ENCODE measurements at places on chromosomes 2 and 18.

DNA sequence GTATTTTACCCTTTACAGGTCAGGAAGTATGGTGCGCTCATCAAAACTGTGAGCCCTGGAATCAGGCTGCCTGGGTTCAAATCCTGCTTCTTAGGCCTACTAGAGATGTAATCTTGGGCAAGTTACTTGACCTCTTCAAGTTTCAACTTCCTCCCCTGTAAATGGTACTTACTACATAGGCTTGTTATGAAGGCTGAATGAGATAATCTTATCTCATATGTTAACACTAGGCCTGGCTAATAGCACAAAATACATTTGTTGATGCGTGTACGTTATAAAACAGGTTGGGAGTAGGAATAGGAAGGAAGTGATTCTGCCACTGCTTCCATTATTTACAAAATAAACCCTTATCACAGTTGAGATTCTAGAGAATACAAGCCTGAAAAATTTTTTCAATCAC lies 1.7 kb upstream of the RFTN2 start:
- DNase-seq, result no peak

- DNase-seq, result no peak
These were observed 138.6 kb upstream of the MSH6 start for GRCh38 chr2:47644351-47644750.

DNA sequence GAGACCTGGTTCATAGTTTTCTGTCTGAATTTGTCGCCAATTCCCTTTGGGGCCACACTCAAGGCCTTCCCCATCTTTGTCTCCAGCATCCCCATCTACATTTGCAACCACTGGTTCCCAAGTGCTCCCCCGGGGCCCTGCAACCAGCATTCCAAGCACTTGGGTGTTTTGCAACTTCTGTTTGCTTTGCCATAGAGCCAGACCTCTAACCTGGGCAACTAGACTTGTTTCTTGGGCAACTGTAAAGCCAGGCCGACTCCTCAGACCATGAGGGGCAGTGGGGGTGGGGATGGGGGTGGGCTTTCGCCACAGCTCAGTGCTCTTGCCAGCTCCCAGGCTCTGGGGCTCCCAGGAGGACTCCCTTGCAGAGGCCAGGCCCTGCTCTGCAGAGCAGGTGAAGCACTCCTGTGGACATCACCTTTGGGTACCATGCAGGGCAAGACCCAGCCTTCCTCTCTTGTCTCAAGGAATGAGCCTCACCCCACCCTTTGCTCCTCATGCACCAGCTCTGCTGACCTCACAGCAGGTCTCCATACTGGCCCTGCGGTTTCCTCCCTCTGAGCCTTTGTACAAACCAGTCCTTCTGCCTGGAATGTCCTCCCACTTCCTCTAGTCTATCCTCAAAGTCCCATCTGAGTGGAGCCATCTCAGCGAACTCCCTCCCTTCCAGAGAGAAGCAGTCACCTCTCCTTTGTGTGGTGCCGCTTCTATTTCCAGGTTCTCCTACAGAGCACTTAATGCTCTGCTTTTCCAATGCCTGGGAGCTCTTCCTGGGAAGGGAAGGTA lies 126.7 kb upstream of the MYCN start:
- no peak for DNase-seq

- DNase-seq, result peak; percentile 10
These were observed 42.1 kb upstream of the GALR1 start for GRCh38 chr18:77207540-77207939.

- no peak for DNase-seq
These were observed 31.3 kb downstream of the CYP27C1 start for GRCh38 chr2:127188797-127189196.

DNA sequence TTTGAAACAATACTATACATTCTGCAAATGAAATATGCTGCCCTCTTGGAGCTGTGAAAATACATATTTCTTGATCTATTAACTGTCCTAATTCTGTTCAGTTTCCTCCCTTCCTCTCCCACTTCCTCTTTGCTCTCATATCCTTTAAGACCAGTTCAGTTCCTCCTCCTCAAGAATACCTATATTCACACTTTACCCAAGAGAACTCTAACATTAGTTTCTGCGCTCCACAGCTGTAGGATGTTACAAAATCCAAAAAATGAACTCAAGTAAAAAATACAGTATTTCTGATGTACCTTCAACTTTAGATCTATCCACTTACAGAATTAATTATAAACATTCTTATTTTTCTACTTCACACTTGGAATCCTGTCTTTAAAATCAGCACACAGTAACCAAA lies 5.4 kb downstream of the ITSN2 start:
- DNase-seq, result no peak

GRCh38 chr2:133438026-133438425 lies 130.2 kb downstream of the NCKAP5 start:
- DNase-seq, result no peak

- no peak for DNase-seq
These were observed 2.0 kb upstream of the CAPN10 start for GRCh38 chr2:240584486-240585031.

- no peak for DNase-seq
These were observed 16.9 kb upstream of the CD28 start for GRCh38 chr2:203689426-203690116.

DNA sequence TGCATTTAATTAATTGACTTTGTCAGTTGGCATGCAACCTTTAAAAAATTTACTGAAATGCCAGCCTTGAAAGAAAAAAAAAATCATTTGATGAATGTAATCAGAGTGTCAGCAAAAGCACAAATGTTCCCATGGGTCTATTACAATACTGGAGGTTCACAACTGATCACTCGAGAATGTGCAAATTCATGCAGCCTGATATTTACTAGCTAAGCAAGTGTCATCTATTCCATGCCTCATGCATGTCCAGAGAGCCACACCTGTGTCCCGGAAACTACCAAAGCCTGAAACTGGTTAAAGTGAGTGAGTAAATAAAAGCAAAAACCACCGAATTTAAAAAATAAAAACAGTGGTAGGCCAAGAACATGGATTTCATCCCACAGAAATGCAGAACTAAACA lies 415.3 kb upstream of the ID2 start:
- no peak for DNase-seq

GRCh38 chr2:66481100-66481549 lies 46.2 kb downstream of the MEIS1 start:
- no peak for DNase-seq

GRCh38 chr18:61400716-61401115 lies 67.5 kb downstream of the CDH20 start:
- peak; percentile 7 for DNase-seq

- DNase-seq, result no peak
These were observed 908.3 kb upstream of the TMEFF2 start for GRCh38 chr2:193103064-193103463.

- DNase-seq, result no peak
These were observed 1352.9 kb upstream of the CHAC2 start for GRCh38 chr2:52414561-52415295.

DNA sequence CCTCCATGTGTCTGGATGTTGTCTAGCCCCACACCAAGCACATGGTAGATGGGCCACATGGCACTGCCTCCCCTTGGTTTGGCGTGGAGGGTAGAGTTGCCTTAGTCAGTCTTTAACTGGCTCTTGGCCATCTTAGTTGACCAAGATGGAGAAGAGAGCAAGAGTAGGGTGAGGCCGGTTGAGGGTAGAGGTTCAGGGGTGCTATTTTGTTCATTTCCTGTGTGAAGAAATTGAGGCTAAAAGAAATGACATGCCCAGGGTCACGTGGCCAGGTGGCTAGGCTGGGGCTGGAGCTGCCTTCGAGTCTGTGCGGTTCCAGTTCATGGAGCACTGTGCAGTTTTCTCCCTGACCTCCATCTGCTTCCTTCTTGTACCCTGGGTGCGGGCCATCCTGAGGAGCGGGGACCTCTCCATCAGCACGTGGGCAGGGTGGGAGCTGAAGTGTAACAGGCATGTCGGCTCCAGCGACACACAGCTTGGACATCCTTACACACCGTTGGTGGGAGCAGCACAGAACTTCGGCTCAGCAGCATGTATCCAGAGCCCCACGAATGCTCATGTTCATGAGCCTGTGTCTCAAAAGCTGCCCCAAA lies 213.2 kb downstream of the GBX2 start:
- no peak for DNase-seq

- DNase-seq, result no peak
These were observed 298.5 kb downstream of the EN1 start for GRCh38 chr2:118548880-118549488.

DNA sequence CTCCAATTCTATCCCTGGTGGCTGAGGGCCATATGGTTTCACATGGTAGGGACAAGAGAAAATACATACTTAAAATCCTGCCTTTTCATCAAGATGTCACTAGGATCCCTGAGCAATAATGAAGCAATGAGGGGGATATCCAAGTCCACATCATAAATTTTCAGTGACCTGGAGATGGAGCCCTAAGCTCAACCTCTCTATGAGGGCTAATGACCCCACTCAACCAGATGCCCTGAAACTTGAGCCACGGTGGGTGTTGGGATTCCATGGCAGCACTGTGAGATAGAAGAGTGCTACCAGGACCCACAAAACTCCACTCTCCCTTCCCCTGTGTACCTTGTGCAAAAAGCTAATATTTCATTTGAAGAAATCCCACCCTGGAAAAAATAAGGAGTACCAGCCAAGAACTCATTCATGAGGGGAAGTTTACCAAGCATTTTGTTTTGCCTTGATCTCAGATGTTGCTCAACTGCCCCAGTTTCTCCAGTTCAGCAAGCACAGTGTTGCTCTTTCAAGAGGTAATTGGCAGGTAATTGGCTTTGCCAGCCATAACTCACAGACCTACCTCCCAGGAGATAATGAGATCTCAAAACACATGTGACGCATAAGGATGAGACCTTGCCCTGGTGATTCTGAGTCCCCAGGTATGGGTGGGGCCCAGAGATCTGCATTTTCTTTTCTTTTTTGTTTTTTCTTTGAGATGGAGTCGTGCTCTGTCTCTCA lies 51.0 kb upstream of the TTC39C start:
- no peak for DNase-seq

DNA sequence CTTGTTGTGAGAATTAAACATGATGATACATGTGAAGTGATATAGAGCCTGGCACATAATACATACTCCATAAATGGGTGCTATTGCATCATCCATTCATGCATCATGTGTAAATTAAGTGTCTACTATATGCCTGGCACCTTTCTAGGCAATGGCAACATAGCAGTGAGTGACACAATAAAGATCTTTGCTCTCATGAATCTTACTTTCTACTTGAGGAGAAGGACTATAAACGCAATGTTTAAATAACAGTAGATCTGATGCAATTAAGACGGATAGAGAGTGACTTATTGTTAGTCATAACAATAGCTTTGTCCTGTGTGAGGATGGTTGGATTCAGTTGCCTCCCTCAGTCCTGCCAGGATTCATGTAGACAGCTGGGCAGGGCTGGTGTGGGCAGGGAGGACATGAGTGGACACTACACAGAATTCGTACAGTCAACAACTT lies 88.4 kb upstream of the NPAS2 start:
- no peak for DNase-seq

GRCh38 chr2:225282858-225283710 lies 116.4 kb upstream of the NYAP2 start:
- DNase-seq, result peak; percentile 4

DNA sequence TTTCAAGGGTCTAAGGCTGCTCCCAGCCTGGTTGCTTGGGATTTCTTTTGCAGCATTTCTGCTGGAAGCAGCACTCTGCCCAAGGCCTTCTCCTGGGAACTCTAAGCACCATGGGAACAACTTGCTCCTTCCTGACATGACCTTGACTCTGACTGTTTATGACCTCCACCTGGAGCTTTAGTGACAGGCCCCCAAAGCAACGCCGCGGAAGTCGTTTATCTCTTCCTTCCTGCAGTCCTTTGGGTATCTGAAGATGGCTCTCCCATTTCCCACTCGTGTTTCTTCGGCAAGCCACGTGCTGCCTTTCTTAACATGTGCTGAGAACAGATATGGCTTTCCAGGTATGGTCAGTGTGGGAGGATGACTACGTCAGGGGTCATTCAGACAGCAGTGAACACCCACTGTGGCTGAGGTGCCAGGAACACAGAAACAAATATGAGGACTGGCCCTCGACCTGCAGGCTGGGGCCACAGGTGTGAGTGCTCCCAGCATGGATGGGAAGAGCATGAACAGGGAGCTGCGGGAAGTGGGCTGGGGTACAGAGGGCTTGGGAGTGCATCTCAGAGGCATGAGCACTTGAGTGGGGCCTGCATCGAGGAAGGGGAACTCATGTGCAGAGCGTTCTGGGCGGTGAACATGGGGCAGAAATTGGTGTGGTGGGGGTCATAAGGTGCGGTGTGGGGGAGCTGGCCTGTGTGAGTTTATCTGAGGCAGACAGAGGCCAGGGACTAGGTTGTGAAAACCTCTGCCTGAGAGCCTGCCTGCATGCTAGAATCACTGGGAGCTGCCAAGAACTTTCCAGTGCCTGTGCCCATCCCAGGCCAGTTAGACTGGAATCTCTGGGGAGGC lies 140.5 kb downstream of the TSN start:
- DNase-seq, result no peak

DNA sequence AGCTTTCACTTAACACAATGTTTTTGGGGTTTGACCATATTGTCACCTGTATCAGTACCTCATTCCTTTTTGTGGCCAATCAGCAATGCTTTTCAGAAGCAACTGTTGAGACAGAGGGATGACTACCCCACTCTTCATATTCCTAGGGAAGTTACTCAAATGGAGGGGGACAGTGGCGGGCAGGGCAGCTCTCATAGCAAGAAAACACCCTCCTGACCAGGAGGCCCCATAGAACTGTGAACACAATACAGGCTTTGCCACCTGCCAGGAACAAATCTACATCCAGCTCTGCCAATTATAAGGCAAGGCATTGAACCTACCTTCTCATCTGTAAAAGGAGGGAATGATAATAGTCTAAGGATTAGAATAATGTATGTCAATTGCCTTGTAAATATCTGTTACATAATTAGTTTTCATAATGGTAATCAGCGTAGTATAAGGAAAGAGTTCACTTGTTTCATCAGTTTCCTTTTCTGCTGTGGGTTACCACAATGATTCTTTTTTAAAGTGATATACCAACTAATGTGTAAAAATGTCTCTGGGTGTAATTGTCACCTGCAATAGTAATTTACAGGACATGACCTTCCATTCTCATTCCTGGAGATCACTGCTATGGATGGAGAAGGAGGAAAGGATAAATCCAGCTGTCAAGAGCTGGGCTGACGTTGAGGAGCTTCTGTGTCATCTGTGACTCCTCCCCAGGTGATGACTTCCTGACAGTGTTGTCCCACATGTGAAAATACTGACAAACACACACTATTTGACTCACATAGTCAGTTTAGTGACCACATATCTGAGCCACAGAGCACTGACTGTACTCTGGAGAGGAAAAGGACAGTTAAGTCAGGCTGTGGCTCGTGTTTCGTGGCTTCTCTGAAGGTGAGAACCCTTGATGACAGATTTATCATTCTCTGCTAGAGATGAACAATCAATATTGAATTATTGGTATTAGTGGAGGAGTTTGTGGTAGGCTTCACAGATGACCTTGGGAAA lies 13.5 kb downstream of the ALPK2 start:
- DNase-seq, result no peak

DNA sequence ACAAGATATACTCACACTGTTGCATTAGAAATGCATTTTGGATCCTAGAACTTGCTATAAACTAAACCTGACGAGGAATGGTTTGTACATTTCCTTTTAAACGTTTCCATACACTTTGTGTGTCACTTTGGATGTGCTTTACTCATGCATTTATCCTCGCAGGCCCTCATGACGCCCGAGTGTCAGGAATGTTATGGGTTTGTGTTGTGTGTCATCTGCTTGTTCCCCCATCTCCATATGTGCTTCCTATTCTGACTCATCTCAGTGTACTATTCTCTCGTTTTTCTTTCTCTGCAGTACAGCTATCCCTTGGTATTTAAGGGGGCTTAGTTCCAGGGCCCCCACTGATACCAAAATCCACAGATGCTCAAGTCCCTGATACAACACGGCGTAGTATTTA lies 121.5 kb upstream of the RASGRP3 start:
- DNase-seq, result no peak

All from midbrain (tissue), 1 donor.